Lower leg skin (tissue), 4 donors: ENCODE measurements at places on chromosomes 1 and 21. TPM values are rescaled to one million over a fixed set of nuclear protein-coding genes. Genes with fewer than 3 reads are reported as not detected.

The MORC3 gene
- total RNA-seq: 71.3 TPM

DNA sequence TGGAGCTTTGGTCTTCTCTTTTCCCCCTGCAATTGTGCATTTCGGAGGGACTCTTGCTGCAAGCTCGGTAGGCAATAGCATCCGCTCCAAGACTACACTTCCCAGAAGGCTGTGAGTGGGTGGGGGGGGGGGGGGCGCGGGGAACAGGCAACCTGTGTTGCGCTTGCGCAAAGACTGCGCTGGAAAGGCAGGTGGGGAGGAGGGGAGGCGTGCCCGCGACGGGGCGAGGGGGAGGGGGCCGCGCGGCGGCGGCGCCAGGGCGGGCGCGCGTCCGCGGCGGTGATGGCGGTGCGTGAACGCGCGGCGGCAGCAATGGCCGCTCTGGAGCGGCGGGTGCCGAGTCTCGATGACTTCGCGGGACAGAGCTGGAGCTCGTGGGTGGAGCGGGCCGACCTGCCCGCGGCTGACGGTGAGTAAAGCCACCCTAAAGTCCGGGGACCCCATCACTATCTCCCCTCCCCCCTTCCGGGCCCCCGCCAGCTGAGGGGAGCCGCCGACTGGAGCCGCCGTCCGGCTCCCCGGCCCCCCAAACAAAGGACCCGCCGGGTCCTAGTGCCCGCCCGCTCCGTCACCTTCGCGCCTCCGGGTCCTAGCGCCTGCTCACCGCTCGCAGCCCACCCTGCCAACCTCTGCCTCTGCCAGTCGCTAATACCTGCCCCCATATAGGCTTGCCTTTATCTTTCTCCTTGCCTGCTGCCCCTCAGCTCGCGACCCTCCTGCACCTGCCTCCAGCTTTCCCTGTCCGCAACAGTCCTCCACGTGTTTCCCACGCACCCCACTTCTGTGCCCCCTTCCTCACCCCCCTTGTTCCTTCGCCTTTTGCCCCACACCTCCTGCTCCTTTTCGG is at the start of gene ATXN7L2:
TSS of gene ATXN7L2 (plus strand) at position 234 of the 847 bp plus-strand sequence. CDS start at position 283, 49 bp downstream.
- peak; percentile 97 for DNase-seq

GRCh38 chr1:230274254-230274653 is 151.9 kb downstream of the PGBD5 start:
- DNase-seq: no peak

- DNase-seq: no peak
These were observed 25.7 kb downstream of the MRPL39 start for GRCh38 chr21:25581582-25581981.

- DNase-seq: peak; percentile 95
These were observed 6.6 kb upstream of the RNU1-2 start for GRCh38 chr1:16888860-16889816.

DNA sequence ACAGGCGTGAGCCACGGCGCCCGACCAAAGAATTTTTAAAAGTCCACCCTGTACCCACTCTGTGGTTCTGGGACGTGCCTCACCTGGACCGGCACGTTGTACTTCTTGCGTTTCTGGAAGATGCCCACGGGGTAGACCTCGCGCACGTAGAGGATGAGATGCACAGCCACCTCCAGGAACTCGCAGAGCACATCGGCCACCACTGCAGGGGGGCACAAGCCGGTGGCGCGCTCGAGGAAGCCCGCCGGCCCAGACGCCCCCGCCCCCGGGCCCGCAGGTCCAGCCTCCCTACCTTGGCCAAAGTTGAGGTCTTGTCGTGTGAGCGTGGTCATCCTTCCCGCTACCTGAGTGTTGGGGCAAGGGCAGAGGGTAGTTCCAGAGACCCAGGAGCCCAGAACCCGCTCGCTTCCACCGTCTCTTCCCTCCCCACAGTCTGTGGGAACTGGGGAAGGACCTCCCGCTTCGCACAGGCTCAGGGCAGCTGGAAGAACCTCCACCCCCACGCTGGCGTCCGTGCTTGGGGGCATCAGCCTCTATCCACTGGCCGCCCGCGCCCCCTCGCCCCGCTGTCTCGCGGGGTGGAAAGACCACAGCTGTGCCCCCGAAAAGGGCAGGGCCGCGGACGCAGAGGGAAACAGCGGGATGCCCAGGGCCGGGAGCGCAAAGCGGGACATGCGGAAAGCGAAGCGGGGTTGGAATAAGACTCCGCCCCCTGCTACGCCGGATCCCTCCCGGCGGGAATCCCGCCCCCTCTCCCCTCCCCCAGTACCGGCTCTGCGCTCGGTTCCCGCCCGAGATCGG is 478 bp downstream of the MAD2L2 start:
- no peak for DNase-seq
